ENCODE measurements at places on chromosomes 11 and 22.

DNA sequence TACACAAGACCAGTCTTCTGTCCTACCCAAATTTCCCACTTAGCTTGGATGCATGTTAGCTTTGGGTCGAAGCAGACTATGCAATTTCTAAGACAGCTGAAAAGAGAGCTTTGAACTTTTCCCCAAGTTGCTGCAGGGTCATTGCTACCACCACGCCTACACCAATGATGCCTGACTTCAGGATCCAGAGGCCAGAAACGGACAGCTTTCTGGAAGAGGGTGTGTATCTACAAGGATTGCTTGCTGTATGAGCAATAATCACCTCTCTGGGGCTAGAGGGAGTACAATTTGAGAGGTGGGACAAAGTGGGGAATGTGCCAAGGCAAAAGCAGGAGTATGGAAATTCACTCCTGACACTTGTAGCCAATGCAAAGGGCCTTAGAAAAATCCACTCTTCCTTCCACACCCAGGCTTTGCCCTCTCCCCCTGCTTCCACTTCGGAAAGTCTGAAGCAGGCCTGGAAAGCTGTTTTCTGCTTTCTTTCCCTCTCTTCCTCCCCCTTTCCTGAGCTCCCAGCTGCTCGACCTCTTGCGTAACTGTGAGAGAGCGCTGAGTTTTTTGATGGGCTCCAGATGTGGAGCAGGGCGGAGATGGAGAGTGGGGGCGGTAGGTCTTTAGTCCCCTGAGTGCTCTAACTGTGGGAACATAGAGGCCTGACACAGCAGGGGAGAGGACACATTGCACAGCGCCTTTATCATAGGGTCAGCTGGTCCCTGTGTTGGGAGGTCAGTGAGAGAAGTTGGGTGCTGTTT is 2.1 kb upstream of the PHLDB1 start:
- no peak for DNase-seq

DNA sequence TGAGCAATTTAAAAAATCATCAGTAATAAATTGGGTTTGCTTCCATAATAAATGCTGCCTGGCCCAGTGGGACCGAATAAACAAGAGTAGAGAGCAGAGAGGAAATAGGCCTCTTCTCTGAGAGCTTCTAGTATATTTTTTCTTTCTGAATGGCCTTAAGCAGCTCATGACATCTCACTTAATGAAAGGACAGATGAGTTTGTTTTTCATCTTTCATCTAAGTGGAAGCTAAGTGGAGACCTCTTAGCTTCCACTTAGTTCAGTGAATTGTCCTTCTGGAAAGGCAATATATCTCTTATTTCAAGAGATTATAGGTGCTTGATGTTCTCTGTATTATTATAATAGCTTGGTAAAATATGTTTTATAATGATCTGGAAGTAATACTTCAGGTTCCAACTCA is 245.9 kb upstream of the ANO3 start:
- DNase-seq: no peak

GRCh38 chr11:2585566-2586086 is 114.2 kb downstream of the KCNQ1OT1 start:
- no peak for DNase-seq

- peak; percentile 27 for DNase-seq
Measured at GRCh38 chr11:112226831-112227401, 688 bp downstream of the PTS start.

- DNase-seq: no peak
Measured at GRCh38 chr11:63993993-63994392, 7.8 kb downstream of the OTUB1 start.

DNA sequence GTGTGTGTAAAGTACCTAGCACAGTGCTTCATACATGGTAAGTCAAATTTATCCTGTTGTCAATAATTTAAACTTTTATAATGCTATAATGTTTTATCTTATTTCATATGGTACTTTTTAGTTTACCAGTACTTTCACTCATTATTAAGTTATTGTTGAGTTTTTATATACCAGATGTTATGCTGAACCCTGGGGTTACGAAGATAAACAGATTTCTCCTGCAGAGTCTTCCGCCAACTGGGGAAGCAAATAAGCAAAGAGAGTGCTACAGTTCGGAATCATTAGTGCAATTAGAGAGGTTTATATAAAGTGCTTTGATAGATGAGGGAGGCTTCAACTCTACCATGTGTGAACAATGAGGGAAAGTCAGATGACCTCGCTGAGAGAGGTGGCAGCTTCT is 362.3 kb downstream of the DYNC2H1 start:
- no peak for DNase-seq

DNA sequence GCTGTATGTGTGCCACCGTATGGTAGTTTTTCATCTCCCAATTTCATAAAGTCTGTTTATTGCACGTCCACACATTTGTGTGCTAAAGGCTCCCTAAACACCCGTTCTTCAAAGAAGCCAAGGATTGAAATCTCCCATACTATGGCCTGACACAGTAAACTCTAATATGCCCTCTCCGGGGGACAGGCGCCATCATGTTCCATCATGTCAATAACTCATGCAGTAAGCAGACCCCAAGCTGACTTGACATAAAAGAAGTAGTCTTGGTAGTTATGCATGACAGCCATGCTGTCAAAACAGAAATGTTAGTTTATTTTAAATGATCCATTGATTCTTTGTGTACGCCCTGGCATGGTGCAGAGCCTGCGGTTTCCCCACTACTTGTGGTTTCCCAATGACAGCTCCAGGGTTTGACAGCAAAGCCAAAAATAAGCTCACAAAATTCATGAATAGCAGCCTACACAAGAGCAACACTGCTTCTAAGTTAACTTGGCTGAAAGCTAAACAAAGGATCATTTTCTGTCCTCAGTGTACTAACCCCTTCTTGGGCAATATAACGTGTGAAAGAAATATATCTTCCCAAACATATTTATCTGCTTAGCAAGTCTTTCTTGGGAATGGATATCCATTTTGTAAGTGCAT is 56.5 kb upstream of the CABP7 start:
- DNase-seq: no peak

- no peak for DNase-seq
Measured at GRCh38 chr11:129012880-129013279, 70.2 kb upstream of the TP53AIP1 start.
